Body of pancreas (tissue), 4 donors: ENCODE measurements at places on chromosomes 6 and 20. TPM values are rescaled to one million over a fixed set of nuclear protein-coding genes. Genes with fewer than 3 reads are reported as not detected.
A peak's percentile ranks its signal among the peaks of the same experiment; 100 is the strongest.

- DNase-seq, result no peak
These were observed 7.5 kb downstream of the TRIM39 start for GRCh38 chr6:30334075-30334783.

The C6orf15 gene
- not detected for total RNA-seq

- no peak for DNase-seq
These were observed 20.7 kb upstream of the ELOVL2 start for GRCh38 chr6:11064836-11065235.

DNA sequence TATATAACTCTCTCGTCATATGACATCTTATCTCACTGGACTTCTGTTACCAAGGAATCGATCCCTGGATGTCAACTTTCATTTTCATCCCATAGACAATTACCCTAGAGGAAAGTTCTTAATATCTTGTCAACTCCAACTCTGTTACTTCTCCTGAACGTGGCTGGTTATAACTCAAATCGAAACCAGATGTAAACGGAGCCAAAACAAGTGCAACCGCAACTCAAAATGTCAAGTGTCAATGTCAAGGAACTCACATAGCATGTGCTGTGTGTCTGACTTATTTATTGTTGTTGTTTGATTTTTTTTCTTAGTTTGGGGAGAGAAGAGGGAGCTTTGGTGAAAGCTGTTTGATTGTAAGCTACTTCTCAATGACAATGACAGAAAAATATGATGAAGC, 108.6 kb downstream of the VIP start:
- no peak for DNase-seq

GRCh38 chr6:110778333-110778732, 36.9 kb downstream of the CDK19 start:
- no peak for DNase-seq

DNA sequence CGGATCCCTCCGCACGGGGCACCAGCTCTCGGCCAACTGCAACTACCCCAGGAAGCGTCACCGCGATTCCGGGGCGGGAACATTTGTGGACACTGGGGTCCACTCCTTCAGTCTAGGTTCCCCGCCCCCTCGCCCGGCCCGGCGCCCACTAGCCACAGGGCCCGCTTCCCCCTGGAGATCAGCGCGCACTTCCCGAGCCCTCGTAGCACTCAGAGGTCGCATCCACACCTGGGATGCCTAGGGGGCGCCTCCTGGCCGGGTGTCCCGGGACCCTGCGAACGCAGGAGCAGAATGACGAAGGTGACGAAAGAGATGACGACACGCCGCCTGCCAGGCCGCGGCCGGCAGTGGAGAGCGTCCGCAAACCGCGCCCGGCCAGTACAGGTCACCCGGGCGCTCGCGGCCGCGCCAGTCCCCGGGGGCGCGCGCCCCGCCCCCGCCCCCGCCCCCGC, 309 bp upstream of the AIG1 start:
- DNase-seq, result peak; percentile 80

The RAB23 gene
- total RNA-seq, result 5.6 TPM

DNA sequence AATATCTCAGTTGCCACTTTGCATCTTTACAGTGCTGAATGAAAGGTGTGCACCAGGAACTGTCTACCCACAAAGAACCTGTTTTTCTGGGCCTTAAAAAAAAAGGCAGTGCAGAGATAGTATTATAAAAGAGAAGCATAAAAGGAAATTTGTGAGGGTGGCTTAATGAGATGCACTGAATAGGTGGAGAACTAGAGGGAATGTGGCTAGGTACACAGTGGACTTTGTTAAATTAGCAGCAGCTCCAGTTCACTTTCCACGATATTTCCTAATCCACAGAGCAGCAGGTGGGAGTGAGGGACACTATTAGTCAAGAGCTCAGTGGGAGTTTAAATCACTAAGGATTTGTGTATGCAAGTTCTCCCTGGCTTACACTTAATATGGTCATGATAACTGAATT, 38.8 kb downstream of the MAP7 start:
- DNase-seq, result no peak

The LTB gene
- total RNA-seq, result 0.78 TPM

GRCh38 chr6:66096679-66097078, 389.7 kb upstream of the EYS start:
- no peak for DNase-seq

The TPX2 gene
- total RNA-seq, result not detected

The SLC4A11 gene
- total RNA-seq, result not detected

- no peak for DNase-seq
These were observed 43.0 kb upstream of the PKHD1 start for GRCh38 chr6:52130440-52130839.

GRCh38 chr6:87656857-87657256, 45.2 kb downstream of the AKIRIN2 start:
- no peak for DNase-seq

GRCh38 chr6:22530506-22530905, 38.9 kb upstream of the HDGFL1 start:
- no peak for DNase-seq

The FHL5 gene
- 4.9 TPM for total RNA-seq

The SSTR4 gene
- total RNA-seq, result not detected

DNA sequence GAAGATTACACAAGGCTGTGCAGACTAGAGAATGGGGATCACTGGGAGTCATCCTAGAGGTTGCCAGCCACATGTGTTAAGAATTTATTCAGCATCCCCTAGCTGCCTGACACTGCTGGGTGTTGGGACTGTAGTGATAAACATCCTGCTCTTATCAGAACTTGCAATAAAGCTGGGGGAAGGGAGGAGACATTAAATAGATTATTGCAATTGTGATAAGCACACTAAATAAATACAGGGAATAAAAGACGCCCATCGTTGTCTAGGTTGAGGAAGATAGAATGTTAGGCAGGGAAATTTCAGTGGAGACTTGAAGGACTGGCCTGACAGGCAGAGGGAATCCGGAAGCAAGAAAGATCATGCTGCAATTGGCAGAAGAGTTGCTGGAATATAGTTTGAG, 33.2 kb upstream of the TRAM2 start:
- no peak for DNase-seq

GRCh38 chr6:91437315-91437729, 850.5 kb upstream of the MAP3K7 start:
- DNase-seq, result no peak

DNA sequence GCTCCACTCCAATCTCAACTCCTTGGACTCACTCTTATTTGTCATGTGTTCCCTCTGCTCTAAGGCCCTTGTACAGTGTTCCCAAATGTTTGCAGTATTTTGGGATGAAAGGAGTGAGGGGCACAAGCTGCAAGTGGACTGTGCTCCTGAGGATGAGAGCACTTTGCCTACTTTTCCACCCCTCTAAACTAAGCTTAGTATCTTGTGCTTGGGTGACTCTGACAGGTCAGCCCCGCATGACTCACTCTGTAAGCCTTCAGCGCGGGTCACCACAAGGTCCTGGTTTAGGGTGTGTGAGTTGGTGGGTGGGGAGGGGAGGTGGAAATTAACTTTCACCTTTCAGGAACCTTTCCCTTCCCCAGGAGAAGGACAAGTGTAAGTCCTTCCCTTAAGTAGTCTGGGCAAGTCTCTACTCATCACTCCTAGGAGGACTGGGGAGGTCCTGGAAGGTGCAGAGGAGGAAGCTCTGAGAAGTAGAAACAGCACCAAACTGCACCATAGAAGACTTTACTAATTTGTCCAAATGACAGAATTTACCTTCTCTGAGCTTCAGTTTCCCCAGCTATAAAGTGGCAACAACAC, 68.8 kb upstream of the EPB41L1 start:
- DNase-seq, result peak; percentile 33

- DNase-seq, result no peak
These were observed 189.4 kb upstream of the ARID1B start for GRCh38 chr6:156587751-156588301.

DNA sequence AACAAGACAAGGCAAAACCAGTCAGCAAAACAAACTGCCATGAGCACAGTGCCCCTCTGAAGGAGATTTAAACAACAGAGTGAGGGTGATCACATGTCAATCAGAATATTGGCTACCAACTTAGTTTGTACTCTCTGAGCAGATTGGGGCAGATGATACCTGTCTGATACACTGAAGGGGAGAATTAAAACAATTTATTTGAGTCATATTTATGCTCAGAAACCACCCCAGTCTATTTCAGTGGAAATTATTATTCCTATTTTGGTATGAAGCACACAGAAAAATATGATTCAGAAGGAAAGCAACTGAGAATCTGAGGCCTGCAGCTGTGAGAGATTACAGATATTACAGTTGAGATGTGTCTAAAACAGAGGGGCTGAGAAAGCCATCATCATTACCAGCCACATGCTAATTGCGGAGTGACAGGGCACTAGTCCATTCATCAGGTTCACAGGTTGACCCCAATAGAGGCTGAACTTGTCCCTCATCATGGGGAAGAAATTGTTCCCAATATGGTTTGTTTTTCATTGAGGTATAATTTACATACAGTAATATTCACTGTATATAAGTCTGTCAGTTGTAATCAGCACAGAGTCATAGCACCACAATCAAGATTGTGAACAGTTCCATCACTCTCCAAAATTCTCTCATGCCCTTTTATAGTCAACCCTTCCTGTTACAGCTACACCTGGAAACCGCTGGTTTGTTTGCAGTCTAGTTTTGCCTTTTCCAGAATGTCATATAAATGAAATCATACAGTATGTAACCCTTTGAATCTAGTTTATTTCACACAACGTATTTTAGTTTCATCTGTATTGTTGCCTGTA, 134.5 kb downstream of the AKAP7 start:
- DNase-seq, result no peak

The THBS2 gene
- 9.6 TPM for total RNA-seq

DNA sequence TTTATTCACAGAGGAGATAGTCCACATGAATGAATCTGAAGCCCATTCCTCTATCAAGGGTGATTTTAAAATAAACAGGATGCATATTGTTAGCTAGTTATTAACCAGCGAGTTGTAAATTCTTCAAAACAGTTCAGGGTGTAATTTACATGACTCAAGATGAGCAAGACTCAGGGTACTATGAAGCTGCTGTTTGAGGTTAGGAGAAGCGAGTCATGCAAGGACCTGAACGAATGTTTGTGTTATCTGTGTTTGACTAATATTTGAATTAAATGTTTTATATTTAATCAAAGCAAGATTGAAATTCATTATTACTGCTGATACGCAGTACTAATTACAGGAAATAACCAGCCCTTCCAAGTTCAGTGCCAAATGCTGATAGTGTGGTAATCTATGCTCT, 191.1 kb downstream of the SAMD5 start:
- no peak for DNase-seq

The PDCD2 gene
- 41.5 TPM for total RNA-seq

GRCh38 chr20:63411151-63411897, 50.2 kb upstream of the CHRNA4 start:
- DNase-seq, result no peak

The TAP2 gene
- 5.2 TPM for total RNA-seq

The NKX2-4 gene
- not detected for total RNA-seq

- DNase-seq, result no peak
These were observed 165.4 kb upstream of the CHD6 start for GRCh38 chr20:41783423-41784208.

DNA sequence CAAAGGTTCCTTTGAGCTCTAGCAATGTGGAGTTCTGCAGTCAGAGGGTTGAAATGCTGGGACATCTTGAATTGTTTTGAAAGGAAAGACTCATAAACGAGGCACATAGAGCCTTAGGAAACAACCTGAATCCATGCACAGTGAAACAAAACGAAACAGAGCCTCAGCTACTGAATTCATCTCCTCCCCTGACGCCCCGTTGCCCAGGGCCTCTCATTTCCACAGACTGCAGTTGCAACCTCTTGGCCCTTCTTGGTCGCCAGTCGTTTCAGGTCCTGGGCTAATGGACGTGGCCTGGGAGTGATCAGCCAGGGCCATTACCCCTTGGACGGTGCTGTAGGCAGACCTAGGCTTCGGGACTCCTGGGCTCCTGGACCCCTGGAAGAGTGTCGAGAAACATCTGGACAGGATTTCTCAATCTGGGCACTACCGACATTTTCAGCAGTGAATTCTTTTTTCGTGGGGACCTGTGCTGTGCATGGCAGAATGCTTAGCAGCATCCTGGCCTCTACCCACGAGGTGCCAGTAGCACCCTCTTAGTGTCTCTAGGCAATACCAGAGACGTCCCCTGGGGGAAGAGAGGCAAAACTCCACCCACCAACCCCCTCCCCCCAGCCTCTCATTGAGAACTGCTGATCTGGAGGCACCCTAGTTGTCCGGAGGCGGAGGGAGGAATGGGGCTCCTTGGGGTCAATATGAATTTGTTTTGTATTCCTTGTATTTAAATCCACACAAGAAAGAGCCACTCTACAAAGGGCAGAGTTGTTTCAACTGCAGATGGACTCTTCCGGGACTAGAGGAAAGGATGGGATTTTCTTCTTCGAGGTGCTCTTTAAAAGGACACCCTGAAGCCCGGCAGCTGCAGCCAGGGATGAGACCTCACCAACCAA, 50.2 kb downstream of the TMEM242 start:
- DNase-seq, result no peak
